ENCODE measurements at places on chromosomes 7 and 10.

- DNase-seq = no peak
These were observed 1.0 kb upstream of the BMPR1A start for GRCh38 chr10:86755454-86755739.

- DNase-seq = no peak
These were observed 843.9 kb upstream of the AUTS2 start for GRCh38 chr7:68754414-68754813.

GRCh38 chr10:119595134-119595675 lies 1.6 kb downstream of the TIAL1 start:
- no peak for DNase-seq

DNA sequence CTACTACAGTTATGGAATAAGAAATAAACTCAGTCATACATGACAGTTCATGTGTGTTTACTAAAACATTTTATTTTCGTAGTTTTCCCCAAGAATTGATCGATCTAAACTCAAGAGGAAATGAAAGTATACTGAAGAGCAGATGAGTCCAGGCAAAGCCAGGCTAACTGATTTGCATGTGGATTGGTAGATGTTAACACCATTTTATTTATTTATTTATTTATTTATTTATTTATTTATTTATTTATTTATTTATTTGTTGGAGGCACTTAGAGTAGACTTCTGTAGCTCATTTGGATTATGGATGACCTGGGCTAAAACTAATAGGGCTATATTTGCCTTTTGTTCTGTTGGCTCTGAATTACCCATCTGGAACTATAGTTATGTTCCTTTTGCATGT lies 68.5 kb upstream of the DKK1 start:
- no peak for DNase-seq

GRCh38 chr10:57897611-57898010 lies 370.1 kb downstream of the IPMK start:
- no peak for DNase-seq

DNA sequence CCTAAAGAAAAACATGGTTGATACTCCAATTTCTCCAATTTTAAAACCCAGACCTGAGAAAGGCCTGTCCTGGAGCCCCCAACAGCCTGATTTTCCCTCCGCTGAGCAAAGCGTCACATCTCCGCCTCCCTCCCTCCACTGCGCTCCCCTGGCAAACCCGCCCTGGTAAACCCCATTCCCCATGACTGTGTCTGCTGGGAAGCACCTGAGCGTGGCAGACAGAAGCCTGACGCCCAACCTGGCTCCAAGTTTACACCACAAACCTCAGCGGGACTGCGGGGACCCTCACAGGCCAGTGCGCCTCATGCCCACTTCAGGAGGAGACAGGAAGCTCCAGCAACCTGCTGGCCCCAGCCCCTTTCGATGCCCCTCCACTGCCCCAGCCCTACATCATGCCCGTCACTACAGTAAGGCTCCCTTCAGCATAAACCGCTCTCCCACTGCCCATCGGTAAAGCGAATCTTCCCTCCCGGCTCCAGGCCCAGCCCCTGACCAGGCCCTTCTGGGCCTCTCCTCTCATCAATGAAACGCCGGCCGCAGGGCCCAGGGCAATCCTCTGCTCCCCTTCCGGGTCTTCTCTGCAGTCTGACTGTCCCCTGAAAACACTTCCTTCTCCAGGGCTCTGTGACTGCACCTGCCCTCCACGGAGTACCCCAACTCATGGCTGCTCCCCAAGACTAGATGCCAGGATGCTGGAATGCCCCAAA lies 233.3 kb downstream of the MAD1L1 start:
- no peak for DNase-seq

GRCh38 chr7:17029150-17029549 lies 147.4 kb upstream of the AGR3 start:
- DNase-seq = no peak

DNA sequence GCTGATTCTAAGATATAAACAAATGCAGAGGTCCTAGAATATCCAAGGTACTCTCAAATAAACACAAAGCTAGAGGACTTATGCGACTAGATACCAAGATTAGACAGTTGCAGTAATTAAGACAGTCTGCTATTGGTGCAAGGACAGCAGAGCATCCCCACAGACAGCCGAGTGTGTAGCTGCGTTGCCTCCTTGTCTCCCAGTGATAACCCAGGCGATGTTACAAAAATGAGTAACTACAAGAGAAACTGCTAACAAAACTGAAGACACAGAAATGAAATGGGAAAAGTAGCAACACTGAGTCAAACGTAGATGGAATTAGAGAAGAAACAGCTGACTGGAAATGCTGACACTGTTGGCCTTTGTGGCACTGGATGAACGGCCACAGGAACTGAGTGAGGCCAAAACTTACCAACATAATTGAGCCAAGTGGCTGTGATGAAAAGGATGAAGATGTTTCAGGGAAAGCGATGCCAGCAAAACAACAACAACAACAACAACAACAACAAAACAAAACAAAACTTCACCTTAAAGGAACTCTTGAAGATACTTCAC lies 54.3 kb downstream of the BAIAP2L1 start:
- no peak for DNase-seq

- no peak for DNase-seq
These were observed 1257.8 kb upstream of the SORCS1 start for GRCh38 chr10:108422286-108422685.

GRCh38 chr10:786633-787474 lies 97.4 kb upstream of the DIP2C start:
- no peak for DNase-seq

DNA sequence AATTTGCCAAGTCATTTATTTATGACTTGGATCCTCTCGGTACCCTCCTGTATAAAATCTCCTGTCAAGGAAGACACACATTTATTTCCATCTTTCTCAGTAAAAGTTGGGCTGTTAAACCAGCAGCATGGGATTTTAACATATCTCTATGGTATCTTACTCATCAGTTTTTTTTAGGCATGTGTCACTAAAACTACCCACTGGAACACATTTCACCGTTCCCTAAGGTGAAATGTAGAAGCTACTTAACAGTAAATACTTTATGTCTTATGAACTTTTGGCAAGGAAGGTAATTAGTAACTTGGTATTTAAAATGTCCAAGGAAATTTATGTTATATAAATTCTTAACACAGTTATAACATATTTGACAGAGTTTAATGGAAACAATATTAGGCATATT lies 152.5 kb upstream of the HDAC9 start:
- no peak for DNase-seq

DNA sequence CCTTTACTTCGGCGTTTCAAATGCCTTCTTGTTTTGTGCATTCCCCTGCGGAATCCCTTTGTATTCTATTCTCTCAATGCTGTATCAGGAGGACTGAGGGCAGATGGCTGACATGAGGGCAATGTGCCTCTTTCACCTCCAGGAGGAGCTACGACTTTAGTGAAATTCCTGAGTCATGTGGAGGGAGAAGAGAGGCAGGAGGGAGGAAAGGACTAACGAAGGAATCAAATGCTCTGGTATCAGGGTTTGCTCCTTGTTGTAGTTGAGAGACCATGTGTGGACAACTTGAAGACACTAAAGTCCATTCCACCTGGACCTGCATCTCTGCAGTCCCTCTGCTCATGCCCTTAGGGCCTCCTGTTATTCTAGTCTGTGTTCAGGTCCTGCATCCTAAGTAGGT lies 40.2 kb upstream of the PRSS58 start:
- no peak for DNase-seq

DNA sequence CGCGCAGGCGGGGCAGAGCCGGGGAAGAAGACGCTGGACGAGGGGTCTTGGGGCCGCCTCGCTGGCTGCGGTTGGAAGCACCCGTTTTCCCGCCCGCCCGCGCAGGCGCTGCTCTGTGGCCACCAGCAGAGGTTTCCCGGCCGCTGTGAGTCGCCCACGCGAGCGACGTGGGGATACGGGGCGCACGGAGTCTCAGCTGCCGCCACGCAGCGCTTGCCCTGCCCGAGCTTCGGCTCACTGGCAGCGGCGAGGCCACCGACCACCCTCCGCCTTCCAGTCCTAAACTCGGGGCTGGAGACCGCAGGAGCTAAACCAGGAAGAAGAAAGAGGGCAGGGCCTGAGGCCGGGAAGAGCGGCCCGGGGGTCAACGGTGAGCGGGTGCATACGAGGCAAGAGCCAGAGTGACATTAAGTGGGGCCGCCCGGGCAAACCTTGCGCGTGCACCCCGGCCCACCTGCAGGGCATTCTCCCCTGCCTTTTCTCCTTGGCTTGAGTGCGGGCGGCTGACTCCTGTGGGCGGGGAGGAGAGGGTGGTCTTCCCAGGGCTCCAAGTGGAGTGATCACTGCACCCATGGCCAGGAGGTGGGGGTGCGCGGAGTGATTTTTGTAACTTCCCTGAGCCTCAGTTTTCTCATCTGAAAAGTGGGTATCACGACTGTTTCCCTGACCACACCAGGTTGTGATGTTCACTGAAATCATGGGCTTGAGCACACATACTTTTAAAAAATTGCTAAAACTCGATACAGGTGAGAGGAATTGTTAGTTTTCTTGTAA lies 7.1 kb upstream of the EMX2 start:
- no peak for DNase-seq

DNA sequence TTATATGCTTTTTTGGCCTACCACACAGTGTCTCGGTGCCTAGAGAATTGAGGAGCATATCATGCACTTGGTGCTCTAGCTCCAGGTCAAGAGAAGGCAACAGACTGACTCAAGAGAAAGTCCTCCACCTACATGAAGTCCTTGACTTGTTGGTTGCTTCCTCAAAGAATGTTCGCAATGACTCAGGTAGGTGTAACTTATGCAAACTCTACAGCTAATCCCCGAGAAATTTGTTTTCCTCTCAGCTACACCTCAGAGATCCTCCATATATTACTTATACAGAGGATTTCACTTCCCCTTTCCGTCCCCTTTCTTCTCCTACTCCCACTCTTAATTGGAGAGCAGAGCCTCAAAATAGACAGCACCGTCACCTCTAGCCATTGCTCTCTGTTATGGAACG lies 1013.1 kb downstream of the KCNMA1 start:
- DNase-seq = no peak

Measured in keratinocyte (primary cell).